ENCODE measurements at places on chromosomes 2 and 18.

DNA sequence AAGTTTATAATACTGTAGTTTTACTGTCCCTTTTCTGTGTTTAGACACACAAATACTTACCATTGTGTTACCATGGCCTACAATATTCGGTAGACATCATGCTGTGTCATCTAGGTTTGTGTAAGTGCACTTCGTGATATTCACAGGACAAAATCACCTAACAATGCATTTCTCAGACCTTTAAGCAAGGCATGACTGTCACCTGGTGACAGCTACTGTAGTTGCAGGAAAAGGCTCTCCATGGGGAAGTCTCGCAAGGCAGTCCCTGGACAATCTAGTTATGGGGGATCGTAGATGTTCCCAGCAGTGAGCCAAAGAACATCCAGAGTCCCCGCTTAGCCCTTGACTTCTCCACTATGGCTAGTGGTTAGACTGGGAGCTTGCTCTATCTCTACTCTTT lies 73.1 kb downstream of the EIF2AK3 start:
- no peak for DNase-seq

- no peak for DNase-seq
Measured at GRCh38 chr18:78562531-78562961, 417.1 kb upstream of the SALL3 start.

DNA sequence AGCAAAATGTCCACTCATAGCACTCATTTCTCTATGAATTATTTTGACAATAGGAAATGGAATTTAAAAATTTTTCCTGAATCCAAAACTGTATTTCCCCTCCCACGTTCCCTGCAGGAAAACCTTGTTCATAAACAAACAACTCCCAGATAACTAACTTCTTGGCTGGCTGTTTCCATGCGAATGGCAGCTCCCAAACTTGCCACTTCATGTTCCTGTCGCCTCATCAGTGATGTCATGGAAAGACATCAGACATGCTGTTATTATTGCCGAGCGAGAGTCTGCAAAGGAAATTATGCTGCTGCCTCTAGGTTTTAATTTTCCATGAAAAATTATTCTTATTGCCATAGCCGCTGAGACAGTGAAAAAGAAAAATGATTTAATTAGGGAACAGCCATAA lies 117.0 kb upstream of the RIOK3 start:
- no peak for DNase-seq

GRCh38 chr2:23198316-23199114 lies 186.5 kb upstream of the KLHL29 start:
- no peak for DNase-seq

DNA sequence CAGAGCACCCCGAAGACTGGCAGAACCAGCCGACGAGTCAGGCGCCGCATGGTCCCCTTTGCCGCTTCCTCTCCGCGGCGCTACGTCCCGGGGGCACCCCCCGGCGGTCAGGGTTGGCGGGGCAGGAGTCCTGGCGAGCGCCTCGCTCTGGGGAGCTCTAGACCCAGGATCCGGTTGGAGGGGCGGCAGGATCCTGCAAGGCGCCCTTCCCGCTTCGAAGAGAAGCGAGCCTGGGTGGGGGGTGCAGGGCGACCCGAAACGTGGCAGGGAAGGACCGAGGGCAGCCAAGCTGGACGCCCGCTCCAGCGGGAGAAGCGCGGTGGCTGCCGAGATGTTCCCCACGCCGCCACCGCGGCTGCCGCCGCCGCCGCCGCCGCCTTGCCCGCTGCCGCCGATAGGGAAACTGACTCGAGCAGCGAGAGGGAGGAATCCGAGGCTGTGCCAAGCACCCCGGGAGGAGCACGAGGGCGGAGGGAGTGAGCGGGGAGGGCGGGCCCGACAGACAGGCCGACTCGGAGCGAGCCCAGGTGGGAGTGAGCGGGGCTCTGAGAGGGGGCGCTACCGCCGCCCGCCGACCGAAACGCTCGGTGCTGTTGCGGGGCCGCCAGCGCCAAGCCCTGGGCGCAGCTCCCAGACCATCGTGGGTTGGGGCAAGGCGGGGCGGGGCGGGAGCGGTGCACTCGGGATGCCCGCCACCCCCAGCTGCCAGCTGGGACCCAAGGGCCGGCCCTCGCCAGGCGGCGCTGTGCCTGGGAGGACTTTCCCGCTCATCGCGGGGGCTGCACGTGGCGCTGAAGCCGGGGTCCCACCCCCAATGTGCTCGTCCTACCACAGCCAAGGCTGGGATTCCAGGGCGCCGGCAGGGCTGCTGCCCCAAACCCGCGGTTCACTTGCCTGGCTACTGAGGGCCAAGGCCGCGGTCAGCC lies at the start of gene GALNT14:
TSS of gene GALNT14 (minus strand) at position 404 of the 926 bp plus-strand sequence. CDS start at position 50, 354 bp downstream.
- no peak for DNase-seq

- no peak for DNase-seq
Measured at GRCh38 chr2:172293952-172294351, 133.4 kb upstream of the ITGA6 start.

DNA sequence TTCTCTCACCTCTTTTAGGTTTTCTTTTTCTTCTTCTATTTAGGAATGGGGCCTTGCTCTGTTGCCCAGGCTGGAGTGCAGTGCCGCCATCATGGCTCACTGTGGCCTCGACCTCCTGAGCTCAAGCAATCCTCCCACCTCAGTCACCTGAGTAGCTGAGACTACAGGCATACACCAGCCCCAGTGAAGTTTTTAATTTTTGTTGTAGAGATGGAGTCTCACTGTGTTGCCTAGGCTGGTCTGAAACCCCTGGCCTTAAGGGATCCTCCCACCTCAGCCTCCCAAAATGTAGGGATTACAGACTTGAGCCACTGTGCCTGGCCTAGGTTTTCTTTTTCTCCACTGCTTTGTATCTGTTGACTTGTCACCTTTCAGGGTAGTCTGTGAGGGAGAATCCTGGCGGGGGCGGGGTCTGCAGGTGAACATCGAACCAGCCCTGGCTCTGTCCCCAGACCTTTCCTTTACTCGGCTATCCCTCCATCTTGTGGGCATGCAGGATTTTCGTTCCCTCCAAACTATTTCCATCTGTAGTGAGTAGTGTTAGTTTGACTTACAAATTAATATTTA lies 21.7 kb downstream of the NCK2 start:
- DNase-seq, result no peak

DNA sequence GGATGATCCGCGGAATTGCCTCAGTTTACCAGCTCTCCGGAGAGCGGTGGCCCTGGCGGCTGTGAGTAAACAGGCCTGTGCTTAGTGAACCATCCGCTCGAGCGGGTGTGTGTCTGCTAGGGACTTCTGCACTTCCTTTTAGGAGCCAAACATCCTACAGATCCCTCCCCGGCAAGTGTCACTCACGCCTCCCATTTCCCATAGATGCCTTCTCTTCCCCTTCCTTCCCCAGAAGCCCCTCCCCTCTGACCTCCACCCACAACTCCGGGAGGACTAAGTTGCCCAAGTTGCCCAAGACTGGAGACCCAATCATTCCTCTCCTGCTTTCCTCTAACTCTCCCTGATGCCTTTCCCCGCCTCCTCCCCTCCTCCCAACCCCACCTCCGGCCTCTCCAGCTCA lies 2.9 kb downstream of the C1QL2 start:
- DNase-seq, result no peak

DNA sequence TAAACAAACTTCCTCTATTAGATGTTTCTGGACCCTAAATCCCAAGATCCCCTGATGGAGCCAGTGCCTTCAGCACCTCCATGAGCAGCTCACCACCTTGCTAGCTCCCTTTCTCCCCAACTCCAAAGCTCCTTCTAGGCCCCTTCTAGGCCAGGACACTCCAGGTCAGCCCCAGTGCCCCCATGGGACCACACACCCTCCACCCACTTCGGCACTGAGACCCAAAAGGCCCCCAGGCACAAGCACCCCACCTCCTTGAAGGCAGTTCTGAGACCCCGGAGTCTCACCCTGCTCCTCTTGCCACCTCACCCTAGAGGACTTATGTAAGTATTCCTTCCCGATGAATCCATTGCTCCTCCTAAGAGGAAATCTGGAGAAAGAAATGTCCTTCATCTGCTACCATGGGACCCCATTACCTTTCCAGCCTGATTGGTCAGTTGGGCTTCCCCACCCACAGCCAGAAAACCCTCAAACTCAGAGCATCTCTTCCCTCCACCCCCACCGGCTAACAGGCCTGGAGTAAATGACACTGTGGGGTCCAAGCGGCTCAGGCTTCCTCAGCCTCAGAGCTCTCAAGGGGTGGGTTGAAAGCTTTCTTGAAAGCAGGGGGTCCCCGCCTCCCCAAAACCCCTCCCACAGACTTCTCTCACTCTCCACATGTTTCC lies 9.8 kb upstream of the ARMC9 start:
- DNase-seq, result no peak

GRCh38 chr2:188952901-188953300 lies 21.3 kb upstream of the COL3A1 start:
- DNase-seq, result no peak

- no peak for DNase-seq
Measured at GRCh38 chr2:184357033-184357432, 241.3 kb upstream of the ZNF804A start.

GRCh38 chr2:96256611-96257113 lies 9.1 kb downstream of the TMEM127 start:
- DNase-seq, result no peak

DNA sequence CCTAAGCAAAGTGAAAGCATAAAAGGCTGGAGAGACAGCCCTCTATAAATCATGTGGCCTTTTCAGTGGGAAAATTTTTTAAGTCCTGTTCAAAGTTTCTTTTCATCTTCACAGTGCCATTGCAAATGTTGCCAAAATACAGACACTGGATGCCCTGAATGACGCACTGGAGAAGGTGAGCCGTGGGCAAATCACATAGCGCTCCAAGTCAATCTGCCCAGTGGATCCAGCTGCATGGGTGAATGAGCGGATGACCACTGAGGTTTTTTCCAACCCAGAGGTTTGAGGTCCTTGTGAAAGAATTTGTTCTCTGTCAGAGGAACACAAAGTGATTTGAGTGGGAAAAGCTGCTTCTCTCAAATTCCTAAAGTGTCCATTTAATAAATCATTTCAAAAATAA lies 11.8 kb downstream of the DAPL1 start:
- DNase-seq, result no peak

- DNase-seq, result no peak
Measured at GRCh38 chr2:143732076-143732475, 602.9 kb downstream of the ARHGAP15 start.

- DNase-seq, result no peak
Measured at GRCh38 chr18:74019864-74020263, 127.8 kb downstream of the FBXO15 start.

- DNase-seq, result no peak
Measured at GRCh38 chr2:128550389-128550788, 231.7 kb upstream of the HS6ST1 start.

- no peak for DNase-seq
Measured at GRCh38 chr2:166238176-166238575, 110.4 kb upstream of the SCN1A start.

DNA sequence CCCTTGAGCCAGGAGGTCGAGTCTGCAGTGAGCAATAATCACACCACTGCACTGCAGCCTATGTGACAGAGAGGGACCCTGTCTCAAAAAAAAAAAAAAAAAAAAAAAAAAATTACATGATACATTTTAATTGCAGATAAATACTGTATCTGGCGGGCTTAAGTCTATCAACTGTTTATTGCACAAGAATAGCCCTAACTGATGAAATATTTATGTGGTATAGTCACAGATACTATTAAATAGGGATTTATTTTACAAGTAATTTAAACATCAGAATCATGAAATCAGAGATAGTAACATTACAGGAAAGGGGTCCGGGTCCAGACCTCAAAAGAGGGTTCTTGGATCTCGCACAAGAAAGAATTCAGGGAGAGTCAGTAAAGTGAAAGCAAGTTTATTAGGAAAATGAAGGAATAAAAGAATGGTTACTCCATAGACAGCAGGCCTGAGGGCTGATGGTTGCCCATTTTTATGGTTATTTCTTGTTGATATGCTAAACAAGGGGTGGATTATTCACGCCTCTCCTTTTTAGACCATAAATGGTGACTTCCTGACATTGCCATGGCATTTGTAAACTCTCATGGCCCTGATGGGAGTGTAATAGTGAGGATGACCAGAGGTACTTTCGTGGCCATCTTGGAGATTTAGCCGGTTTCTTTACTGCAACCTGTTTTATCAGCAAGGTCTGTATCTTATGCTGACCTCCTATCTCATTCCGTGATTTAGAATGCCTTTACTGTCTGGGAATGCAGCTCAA lies 166.6 kb downstream of the PMAIP1 start:
- no peak for DNase-seq

All from SHP77 treated with DMSO at 0.1 percent for 48 hours (cell line).